ENCODE measurements at places on chromosomes 13 and 19. TPM values are rescaled to one million over a fixed set of nuclear protein-coding genes. Genes with fewer than 3 reads are reported as not detected.

Gene PRODH2
- total RNA-seq = not detected

Gene SELENOV
- total RNA-seq = not detected

Gene ZNF729
- total RNA-seq = not detected

Gene HIPK4
- total RNA-seq = not detected

Gene CGB1
- not detected for total RNA-seq

Gene PSG7
- total RNA-seq = not detected

Gene DOHH
- 21.4 TPM for total RNA-seq

Gene TRAPPC6A
- 20.7 TPM for total RNA-seq

Gene COQ8B
- 22.5 TPM for total RNA-seq

Gene STAP2
- total RNA-seq = 7.5 TPM

Gene C19orf67
- total RNA-seq = not detected

Gene HIF3A
- total RNA-seq = not detected

Gene SIGLEC8
- total RNA-seq = not detected

Gene S1PR4
- total RNA-seq = 45.6 TPM

Gene SUCLA2
- total RNA-seq = 50.7 TPM

Gene IGSF23
- total RNA-seq = not detected

Gene KIR2DL4
- total RNA-seq = 0.21 TPM

Gene C19orf85
- not detected for total RNA-seq

Gene TSEN34
- 21.7 TPM for total RNA-seq

Gene KLK6
- not detected for total RNA-seq

Gene AXL
- 0.08 TPM for total RNA-seq

Gene CEACAM5
- total RNA-seq = not detected

Gene CAPS
- total RNA-seq = 1.7 TPM

Gene CCDC70
- total RNA-seq = not detected

Gene OR7C1
- not detected for total RNA-seq

Gene NCAN
- total RNA-seq = not detected

Gene LYPD3
- 2.0 TPM for total RNA-seq

Gene SYCN
- total RNA-seq = not detected

Gene SYNE4
- total RNA-seq = 1.2 TPM

Gene C13orf42
- not detected for total RNA-seq

Gene ACER1
- not detected for total RNA-seq

Gene DIAPH3
- 19.0 TPM for total RNA-seq

Gene ZNF302
- total RNA-seq = 12.3 TPM

Gene B3GNT3
- total RNA-seq = not detected

Gene PSG5
- total RNA-seq = not detected

Gene GFY
- not detected for total RNA-seq

Gene CPAMD8
- total RNA-seq = 0.15 TPM

Gene LSR
- 25.1 TPM for total RNA-seq

Gene ZNF571
- total RNA-seq = 1.7 TPM

Data from activated CD8-positive, alpha-beta memory T cell treated with anti-CD3 and anti-CD28 coated beads for 36 hours (primary cell).